Glutamatergic neuron (in vitro differentiated cells): ENCODE measurements at places on chromosomes 12 and 14.

DNA sequence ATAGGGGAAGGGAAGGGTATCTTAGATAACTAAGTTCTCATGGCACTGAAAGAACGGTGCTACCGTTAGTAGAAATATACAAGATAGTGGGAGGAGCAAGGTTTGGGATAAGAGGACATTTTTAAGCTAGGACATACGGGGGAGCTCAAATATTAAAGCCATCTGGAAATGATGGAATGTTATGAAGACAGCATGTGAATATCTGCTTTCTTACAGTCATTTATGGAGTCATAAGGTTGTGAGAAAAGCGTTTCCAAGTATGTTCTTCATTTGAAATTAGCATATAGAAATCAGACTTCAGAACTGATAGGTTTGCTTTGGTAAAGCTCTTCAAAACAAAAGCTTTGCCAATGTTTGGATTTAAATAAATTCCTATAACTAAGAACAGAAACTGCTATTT, 62.3 kb downstream of the OTOGL start:
- DNase-seq: no peak

DNA sequence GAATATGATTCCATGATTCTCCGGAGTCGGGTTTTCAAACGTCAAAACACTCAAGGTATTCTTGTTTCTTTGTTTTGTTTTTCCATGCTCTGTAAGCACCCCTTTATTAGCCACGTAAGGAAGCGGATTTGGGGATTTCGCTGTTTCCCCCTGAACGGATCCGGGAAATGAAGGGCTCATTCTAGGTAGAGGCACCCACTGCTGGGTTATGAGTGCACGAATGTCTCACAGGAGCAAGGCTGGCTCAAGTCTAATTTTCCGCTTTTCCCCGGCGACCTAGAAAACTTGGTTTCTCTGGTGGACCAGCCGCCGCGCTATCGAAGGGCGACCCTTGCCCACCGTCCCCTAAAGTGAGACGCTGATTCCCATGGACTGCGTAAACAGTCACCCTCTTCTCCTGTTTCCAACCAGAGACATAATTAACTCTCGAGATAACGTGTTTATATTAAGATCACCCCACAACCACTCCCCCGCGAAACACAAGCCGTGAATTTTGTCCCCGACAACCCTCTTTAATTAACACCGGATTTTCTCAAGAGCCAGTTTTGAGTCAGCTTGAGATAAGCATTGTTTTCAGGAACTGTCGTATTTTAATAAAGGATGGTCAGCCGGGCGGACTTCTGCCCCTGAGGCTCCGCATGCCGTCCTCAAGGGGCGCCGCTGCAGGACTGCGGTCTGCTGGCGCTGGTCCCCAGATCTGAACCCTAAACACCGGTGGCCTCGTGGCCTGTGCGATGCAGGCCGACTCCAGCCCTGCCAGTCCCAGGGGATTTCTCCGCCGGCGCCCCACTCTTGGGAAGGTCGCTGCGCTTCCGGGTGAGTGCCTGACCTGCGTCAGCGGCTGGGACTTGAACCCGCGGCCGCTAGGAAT, 515 bp upstream of the ABCC9 start:
- peak; percentile 67 for DNase-seq

DNA sequence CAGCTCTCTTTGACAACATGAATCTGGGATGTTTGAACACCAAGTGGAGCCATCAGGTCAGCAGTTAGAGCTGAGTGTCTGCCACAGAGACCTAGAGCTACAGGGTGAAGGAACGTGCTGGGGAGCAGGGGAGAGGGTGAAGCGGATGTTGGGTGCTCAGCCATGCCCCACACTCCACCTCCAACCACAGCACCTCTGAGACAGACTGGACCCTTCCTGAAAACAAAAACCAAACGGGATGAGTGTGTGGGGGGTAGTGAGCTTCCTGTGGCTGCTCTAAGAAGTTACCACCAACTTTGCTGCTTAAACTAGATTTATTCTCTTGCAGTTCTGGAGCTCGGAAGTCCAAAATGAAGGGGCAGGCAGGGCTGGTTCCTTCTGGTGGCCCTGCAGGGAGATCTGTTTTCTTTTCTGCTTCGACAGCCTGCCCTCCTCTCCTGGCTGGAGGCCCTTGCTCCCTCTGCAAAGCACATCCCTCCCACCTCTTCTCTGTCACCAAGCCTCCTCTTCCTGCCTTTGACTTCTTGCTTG, 5.6 kb upstream of the GOLGA3 start:
- DNase-seq: no peak

DNA sequence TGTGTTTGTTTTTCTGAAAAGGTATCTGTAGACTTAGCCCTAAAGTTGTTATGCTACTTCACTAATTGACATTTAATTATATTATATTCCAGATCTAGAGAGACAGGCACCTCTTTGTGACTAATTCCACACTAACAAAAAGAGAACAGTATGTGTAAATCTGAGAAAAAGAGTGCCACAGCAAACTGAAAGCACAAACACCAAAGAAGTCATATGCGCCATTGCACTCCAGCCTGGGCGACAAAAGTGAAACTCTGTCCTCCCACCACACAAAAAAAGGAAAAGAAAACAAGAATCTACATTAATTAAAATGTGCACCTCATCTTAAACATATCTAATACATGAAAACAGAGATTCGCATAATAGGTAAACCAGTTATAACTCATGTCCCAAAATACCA, 4.4 kb upstream of the CSRNP2 start:
- DNase-seq: no peak

DNA sequence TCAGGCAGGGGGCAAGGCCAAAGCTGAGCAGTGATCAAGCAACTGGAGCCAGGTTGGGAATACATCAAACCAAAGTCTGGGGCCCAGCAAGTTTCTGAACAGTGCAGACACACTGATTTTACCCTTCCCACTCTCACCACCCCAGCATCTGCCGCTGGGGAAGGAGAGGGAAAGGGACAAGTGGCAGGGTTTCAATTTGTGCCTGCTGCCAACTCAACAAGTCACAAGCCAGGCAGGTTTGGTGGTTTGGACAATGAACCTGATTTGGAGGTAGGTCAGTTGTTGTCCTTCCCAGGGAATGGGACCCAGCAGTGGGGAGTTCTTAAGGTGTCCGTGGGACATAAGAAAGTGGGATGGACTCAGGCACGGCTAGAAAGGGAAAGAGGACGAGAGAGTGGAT, 151.9 kb upstream of the NOS1 start:
- DNase-seq: no peak

DNA sequence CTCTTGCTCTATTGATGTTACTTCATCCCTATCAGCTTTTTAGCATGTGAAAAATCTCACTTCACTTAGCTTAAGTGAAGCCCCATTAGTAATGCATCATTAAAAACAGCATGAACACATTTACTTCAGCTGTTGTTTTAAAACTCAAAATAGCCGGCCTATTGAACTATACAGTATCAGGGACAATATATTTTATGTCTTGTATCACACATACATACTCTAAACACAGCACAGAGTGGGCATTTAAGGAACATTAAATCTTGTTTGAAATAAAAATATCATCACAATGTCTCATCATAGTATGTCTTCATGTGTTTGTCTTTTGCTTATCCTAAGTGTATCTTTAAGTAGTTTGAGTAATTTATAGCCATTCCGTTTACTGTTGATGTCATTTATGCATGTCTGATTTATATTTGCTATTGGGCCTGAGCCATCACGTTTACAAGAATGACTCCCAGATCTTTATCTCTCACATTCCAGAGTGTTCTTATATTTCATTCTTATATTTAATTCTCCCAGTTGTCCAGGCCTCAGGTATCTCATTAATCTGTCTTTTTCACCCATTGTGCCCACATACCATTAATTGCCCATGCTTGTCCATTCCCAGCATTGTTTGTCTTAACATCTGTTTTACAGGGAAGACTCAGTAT, 57.5 kb downstream of the ARHGAP5 start:
- DNase-seq: no peak

DNA sequence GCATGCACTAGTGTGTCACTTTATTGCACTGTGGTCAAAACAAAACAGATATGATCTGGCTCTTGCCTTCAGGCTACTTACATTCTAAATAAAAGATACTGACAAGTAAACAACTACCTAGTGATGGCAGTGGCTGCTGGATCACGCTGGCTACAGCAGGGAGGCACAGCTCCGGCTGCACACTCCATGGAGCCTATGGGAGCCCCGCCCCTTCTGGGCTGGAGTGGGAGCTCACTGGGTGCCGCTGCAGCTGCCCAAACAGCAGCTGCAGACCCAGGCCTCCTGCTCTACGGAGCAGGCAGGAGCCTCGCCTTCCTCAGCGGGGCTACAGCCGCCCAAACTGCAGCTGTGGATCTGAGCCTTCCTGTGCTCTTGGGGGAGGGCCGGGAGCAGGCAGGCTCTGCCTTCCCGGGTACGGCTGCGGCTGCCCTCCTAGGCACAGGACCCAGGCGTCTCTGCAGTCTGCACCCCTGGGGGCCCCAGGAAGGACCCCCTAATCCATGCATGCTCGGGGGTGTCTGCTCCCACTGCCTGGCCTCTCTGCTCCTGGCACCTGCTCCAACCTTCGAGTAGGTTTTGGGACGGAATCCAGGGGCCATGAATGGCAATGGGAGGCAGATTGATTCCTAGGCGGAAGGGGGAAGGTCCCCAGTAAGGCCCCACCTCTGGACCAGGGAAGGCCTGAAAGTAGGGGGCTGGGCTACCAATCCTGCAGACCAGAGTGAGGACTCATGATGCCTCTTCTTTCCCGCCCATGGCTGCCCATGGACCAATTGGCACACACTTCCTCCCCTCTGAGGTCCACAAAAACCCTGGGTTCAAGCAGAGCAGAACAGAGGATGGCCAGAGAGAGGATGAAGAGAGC, 253.1 kb downstream of the ANO6 start:
- DNase-seq: no peak

GRCh38 chr12:103809154-103809553, 31.9 kb downstream of the NT5DC3 start:
- DNase-seq: no peak

DNA sequence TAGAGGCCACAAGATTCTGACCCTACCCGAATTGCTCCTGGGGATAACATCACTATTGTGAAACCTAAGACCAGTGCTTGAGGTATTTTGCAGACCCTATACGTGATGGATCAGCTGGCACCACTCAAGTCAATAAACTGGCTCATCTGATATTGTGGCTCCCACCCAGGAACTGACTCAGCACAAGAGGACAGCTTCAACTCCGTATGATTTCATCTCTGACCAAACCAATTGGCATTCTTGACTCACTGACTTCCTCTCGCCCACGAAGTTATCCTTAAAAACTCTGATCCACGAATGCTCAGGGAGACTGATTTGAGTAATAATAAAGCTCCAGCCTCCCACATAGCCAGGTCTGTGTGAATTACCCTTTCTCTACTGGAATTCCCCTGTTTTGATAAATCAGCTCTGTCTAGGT, 1036.1 kb upstream of the TMEM132C start:
- no peak for DNase-seq

DNA sequence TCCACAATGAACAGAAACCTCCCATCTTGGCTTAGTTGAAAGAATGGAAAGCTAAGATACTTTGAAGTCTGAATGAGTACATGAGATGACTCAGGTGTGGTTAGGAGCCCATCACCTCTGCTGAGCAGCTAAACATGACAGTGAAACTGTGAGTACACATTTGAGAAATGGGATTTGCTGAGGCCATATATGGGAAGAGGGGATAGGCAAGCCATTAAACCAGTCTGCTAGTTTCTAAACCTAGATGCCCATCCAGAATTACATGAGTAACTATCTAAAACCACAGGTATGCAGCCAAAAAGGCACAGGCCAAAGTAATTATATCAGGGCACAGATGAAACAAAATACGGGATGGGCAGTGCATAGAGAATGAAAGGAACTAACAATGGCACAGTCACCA, 41.2 kb downstream of the NKX2-1 start:
- DNase-seq: no peak

GRCh38 chr12:109625131-109625559, 51.6 kb downstream of the MVK start:
- no peak for DNase-seq

- DNase-seq: no peak
Observed at GRCh38 chr14:77752799-77753516, 8.0 kb downstream of the SNW1 start.

GRCh38 chr14:61512026-61512834, 183.1 kb upstream of the HIF1A start:
- no peak for DNase-seq

DNA sequence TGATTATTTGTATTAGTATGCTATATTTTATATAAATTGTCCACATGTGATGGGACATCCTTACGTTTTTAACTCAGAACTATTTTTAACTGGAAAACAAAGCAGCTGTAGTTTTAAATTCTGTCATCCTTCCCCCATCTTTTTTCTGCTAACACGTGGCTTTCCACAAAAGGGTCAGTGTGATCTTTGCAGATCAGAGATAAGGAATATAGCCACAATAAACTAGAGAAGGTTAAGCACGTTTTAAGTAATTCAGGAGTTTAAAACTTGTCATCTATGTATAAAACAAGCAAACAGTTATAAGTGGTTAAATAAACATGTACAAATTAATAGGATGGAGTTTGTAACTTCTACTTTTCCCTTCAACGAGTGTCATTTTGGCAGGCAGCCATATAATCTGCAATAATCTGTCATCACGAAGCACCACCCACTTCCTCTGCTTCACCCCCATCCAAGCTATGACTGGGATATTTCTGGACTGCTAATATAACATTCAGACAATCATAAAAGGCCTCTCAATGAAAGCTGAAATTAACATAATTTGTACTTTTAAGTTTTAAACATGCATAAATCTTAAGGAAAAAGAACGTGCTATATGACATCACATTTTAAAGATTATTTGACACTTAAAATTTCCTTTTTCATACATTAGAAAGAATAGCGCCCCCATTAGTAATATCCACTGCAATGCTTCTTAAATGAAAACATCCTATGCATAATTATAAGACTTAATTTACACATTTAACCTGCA, 15.3 kb downstream of the TAOK3 start:
- DNase-seq: no peak

DNA sequence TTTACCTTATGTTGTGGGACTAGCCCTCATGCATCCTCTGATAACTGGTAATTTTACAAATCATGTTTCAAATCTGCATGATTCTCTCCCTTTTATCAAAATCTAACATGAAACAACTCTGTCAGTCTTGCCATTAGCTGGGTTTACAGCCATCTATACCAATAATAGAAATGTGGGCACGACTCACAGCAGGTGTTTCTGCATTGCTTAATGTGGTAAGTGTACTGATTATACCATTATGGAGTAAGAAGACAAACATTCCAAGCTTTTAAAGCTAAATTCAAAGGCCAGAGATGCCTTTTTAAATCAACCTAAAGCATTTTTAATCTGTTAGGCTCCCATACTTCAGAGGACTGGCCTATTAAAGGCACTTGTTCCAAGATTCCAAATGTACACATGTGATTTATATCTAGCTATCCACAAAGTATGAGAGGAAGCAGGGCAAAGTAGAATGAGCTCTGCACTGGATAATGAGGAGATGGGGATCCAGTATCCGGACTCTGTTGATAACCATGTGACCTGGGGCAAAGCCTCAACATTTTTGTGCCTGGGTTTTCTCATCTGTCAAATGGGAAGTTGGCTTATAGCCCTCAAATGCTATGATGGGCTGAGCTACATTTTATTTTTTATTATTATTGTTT, 52.3 kb upstream of the FUT8 start:
- DNase-seq: no peak

GRCh38 chr12:102971227-102971626, 13.8 kb downstream of the ASCL1 start:
- no peak for DNase-seq

GRCh38 chr12:17588968-17589367, 501.0 kb downstream of the RERGL start:
- DNase-seq: peak; percentile 17
